HT-29 (cell line): ENCODE measurements at places on chromosomes 3 and 15.

DNA sequence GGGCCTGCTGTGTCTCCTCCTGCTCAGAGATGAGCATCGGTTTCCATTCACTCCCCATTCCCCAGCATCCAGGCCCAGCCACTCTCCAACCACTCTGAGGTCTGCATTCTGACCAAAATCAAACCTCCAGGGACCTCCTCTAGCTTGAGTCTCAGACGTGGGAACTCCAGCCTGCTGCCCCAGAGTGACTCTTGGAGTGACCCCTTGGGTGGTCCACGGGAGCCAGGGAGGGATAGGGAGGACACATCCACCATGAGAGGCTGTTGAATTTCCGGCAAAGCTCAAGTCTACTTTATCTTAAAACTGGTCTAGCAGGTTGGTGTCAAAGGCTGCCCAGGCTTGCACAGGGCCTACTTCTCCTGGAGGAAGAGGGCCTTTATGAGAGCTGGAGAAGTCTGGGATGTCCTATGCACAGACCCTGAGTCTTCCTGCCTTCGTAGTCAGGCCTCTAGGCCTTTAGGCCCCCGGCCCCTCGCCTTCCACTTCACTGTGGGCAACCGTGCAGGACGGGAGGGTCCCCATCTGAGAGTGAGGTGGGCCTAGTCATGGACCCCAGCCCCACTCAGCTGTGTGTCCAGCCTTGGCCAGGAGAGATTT is 8.9 kb downstream of the CISH start:
- peak; percentile 53 for DNase-seq

- DNase-seq = no peak
Observed at GRCh38 chr3:156582532-156583183, 27.7 kb upstream of the SSR3 start.

- DNase-seq = no peak
Observed at GRCh38 chr15:60479361-60480110, 594 bp upstream of the ICE2 start.

GRCh38 chr3:33016846-33017405 is 65.5 kb downstream of the CCR4 start:
- no peak for DNase-seq

- DNase-seq = no peak
Observed at GRCh38 chr3:57252404-57252803, 24.9 kb downstream of the APPL1 start.

- no peak for DNase-seq
Observed at GRCh38 chr3:127445581-127446343, 144.8 kb downstream of the TPRA1 start.

DNA sequence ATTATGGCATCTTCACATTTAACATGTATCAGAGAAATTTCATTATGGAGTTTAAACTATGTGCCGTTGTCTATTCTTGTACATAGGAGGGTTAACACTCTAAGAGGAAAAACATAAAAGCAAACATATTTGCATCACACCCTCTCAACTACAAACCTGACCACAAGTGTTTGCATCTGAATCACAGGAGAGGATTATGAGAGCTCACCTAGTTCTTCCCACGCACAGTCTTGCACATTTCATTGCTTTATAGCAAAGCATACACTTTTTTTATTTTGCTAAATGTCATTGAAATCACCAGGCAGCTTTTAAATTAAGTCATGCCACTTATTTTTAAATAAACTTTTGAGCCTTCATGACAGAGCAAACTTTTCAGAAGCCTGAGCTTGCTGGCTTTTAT is 12.5 kb downstream of the TRAT1 start:
- no peak for DNase-seq

- peak; percentile 43 for DNase-seq
Observed at GRCh38 chr3:46163556-46164041, 44.5 kb downstream of the CCR1 start.

DNA sequence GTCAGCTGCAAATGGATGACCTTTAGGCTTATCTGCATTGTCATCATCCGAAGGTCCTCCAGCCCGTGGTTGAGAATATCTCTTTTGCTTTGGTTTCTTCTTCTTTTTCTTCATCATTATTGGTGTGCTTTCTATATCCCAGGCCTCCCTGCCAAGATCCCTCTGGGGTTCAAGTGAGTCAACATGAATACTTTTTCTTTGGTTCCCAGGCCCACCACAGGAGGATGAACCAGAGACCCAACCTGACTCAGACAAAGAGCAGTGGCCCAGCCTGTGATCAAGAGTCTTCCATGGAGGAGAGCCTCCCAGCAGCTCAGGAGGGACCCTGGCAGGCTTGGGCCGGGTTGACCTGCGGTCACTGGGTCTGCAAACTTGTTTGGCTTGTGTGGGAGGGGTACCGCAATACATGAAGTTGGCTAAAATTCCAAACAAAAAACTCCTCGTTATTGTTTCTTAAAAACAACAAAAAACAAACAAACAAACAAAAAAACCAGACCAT is 104.2 kb downstream of the MAP4 start:
- DNase-seq = no peak

GRCh38 chr15:29589416-29589815 is 232.9 kb downstream of the TJP1 start:
- no peak for DNase-seq

GRCh38 chr3:135897715-135898114 is 67.8 kb upstream of the PPP2R3A start:
- no peak for DNase-seq

- no peak for DNase-seq
Observed at GRCh38 chr3:118984699-118985098, 49.9 kb downstream of the IGSF11 start.

GRCh38 chr3:24012589-24013269 is 67.6 kb downstream of the NR1D2 start:
- DNase-seq = no peak

DNA sequence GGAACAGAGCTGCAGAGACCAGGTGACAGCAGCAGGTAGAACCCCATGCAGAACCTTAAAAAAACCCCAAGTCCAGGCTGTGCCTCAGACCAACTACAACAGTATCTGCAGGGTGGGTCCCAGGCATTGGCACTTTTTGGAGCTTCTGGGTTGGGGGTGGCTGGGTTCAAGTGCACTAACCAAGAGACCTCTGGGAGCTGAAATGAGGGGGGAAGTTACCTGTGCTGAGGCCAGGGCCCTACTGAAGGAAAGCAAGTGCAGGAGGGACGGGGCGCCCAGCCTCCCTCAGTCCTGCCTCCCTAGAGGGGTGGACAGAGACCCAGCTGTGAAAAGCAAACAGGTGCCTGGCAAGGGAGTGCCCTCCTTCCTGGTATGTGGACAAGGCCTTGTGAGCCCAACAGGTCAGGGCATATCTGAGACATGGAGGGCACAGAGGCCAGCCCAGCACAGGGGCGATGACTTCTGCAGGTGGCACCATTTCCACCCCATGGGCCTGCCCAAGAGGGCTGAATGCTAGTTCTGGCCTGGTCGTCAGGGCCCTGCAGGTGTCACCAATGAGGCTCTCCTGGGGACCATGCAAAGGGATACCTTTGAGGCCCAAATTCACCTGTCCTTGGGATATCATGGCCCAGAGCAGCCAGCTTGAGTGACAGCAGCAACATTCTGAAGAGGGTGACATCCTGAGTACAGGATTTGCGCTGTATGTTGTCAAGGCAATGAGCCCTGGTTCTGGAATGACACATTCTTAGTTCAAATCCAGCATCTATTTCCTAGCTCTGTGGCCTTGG is 18.7 kb downstream of the CTSH start:
- peak; percentile 29 for DNase-seq

- DNase-seq = no peak
Observed at GRCh38 chr3:138908846-138909245, 38.1 kb downstream of the FOXL2 start.

- DNase-seq = no peak
Observed at GRCh38 chr15:89139613-89140499, 51.6 kb downstream of the ABHD2 start.

GRCh38 chr3:80978216-80978969 is 783.1 kb downstream of the GBE1 start:
- no peak for DNase-seq

DNA sequence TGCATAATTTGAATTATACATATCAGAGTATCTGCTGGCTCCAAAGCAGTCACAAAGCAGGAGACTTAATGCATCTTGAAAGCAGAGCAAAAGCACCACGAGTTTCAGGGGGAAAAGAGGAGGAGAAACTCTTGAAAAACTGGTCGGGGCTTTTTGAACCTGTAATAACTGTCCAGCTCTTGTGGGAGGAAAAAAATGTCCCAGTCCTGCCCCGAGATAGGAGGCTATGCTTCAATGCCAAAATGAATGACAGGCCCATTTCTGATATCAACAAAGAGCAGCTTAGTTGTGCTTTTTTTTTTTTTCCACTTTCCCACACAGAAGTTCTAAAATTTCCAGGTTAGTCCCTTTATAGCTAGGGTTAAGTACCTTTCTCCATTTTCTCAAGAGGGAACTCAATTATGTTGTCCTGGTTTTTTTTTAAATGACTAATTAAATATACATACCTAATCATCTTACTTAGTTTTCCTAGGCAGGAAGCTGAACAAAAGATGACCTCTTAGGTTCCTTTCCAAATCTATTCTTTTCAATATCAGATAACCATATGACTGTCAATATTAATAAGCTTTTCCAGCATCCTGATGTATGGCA is 120.2 kb downstream of the TFDP2 start:
- no peak for DNase-seq

DNA sequence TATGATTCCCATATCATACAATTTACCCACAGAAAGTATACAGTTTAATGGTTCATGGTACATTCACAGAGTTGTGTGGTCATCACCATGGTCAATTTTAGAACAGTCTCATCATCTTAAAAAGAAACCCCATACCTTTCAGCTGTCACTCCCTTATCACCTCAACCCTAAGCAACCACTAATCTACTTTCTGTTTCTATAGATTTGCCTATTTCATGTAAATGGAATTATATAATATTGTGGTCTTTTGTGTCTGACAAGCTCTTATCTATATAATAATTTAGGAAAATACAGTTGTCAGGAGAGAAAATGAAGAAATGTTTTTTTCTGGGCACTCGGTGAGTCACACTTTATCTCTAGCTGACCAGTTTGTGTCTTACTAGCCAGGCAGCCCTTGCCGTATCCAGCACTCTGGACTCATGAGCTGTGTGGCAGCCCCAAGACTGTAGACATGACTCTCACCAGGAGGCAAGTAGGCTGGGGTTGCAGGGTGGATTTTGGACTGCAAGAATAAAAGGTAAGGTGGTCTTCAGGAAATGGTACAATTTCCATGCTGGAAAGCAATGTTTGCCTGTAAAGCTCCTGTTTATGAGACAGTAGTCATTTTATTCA is 234.6 kb downstream of the THRB start:
- no peak for DNase-seq

- DNase-seq = peak; percentile 84
Observed at GRCh38 chr3:197298945-197299854, 788 bp upstream of the DLG1 start.

- DNase-seq = no peak
Observed at GRCh38 chr15:98616397-98616796, 31.9 kb upstream of the IGF1R start.

DNA sequence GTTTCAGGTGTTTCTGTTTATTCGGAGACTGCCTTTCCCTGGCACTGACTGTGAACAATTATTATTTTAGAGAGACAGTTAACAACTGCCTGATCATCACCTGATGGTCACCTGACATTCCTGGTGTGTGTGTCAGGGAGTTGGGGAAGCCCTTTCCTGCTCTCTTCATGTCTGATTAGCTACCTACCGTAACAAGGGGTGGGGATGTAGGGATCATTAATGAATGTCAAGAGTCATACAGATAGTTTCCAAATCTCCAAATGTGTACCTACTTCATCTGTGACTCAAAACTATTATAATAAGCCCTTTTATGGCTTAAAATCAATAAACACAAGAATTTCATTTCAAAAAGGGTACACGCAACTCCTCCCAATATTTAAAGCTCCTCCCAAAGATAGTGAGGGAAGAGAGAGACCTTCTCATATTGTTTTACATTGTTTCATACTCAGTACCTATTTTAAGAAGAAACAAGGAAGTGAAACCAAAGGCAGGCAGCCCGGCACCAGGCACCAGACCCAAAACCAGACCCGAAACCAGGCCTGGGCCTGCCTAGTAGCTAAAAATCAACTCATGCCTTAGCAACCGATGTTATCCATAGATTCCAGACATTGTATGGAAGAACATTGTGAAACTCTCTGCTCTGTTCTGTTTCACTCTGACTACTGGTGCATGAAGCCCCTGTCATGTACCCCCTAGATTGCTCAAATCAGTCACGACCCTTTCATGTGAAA is 844.9 kb upstream of the ALCAM start:
- no peak for DNase-seq

GRCh38 chr3:59450437-59450836 is 400.6 kb upstream of the CFAP20DC start:
- DNase-seq = no peak

DNA sequence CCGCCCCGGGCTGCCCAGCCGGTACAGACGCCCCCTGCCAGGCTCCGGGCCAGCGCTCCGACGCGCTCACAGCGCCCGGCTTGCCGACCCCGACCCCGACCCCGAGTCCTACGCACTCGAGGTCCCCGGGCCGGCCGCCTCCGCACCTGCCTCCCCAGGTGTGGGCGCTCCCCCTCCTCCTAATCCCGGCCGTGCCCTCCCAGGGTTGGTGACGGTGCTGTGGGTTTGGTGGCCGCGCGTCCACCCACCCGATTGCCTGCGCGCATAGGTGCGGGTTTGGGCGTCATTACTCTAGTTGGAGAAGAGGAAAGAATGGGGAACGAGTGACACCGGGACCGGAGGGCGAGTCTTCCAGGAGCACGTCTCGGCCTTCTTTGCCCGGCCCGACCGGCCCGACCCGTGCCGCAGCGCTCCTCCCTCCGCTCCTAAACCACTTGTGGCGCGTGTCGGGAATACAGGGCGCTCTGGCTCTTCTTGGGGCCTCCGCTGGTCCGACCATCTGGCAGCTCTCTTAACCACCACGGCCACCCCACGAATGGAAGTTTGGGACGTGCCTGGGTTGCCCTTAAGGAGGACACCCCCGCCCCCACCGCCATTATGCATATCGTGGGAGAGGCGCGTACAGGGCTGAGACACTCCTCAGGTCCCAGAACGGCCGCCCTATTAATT is 810 bp upstream of the THRB start:
- peak; percentile 74 for DNase-seq

- DNase-seq = no peak
Observed at GRCh38 chr3:45165497-45166283, 19.5 kb upstream of the CDCP1 start.

DNA sequence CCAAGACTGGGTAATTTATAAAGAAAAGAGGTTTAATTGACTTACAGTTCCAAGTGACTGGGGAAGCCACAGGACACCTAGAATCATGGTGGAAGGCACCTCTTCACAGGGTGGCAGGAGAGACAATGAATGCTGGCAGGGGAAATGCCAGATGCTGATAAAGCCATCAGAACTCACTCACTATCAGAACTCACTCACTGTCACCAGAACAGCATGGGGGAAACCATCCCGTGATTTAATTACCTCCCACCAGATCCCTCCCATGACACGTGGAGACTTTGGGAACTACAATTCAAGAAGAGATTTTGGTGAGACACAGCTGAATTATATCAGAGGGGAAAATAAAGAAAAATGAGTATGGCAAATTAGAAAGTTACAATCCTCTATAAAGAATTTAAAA is 310.9 kb downstream of the BCHE start:
- DNase-seq = no peak
